ENCODE measurements at places on chromosomes 1 and 21.

DNA sequence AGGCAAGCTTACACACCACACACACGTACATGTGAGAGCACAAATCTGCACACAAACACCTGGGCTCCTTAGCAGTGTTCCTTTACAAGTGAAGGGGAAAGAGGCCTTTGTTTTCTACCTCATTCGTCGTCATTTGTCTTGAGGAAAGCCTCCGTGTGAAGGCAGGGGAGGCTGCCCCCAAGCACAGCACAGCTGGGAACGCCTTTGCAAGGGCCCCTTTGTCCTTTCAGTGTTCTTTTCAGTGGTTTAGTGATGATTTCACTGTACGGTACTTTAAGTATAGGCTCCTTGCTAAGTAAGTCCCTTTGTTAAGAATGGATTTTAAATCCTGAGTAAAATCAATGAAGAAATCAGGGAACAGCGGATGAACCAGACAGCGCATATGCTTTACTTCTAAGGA is 94.1 kb downstream of the PGBD5 start:
- no peak for DNase-seq

- DNase-seq = no peak
These were observed 173.6 kb downstream of the COP1 start for GRCh38 chr1:176033474-176033873.

DNA sequence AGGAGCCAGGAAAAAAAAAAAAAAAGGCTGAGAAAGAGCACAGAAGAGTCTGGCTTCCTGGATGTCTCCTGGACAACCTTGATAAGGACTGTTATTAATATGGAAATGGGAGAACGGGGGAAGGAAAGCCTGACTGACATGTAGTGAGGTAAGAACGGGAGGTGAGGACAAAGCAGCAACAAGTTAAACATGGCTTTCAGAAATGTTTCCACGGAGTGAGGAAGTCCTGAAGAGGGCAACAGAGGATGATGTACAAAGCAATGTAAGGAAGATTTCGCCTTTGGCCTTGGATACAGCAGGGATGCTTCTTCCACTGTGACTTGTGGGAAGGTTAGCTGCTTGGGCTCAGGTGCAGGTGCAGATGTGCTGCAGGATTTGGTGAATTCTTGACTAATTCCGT is 11.9 kb upstream of the NIBAN1 start:
- no peak for DNase-seq

DNA sequence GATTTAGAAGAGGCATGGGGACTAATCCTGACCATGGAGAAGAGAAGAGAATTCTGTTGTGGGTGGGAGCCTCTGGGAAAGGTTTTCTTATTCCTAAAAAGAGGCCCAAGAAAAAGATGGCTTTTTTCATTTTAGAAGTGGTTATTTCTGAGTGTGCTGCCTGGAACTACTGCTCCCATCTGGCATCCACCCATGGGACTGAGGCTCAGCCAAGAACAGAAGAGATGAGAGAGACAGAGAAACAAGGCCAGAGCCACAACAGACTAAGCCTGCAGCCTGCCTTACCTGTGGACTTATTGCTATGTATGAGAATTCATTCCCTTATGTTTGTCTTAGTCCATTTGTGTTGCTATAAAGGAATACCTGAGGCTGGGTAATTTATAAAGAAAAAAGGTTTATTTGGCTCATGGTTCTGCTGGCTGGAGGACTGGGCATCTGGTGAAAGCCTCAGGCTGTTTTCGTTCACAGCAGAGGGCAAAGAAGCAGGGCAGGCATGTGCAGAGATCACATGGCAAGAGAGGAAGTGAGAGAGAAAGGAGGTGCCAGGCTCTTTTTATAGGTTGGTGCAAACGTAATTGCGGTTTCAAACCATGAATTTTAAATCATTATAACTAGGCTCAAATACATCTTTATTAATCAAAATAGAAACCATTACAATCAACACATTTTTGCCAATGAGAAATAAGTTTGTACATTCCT is 57.5 kb upstream of the PRDM2 start:
- DNase-seq = peak; percentile 27

- peak; percentile 48 for DNase-seq
These were observed 16.9 kb upstream of the MTF2 start for GRCh38 chr1:93061895-93062792.

DNA sequence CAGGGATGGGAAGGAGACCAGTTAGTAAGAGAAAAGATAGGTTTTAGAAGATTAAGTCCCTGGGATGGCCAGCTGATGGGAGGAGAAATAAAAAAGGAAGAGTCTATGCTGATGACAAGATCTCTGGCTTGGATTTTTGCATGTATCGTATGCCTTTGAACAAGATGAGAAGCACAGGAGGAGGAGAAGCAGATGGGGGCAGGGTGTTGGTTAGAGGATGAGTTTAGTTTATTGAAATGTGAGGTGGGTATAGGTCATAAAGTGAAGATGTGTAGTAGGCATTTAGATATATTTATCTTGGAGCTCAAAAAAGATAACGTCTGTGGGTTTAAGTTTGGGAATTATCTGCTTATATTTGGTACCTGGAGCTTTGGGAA is 1.4 kb downstream of the TIPRL start:
- no peak for DNase-seq

DNA sequence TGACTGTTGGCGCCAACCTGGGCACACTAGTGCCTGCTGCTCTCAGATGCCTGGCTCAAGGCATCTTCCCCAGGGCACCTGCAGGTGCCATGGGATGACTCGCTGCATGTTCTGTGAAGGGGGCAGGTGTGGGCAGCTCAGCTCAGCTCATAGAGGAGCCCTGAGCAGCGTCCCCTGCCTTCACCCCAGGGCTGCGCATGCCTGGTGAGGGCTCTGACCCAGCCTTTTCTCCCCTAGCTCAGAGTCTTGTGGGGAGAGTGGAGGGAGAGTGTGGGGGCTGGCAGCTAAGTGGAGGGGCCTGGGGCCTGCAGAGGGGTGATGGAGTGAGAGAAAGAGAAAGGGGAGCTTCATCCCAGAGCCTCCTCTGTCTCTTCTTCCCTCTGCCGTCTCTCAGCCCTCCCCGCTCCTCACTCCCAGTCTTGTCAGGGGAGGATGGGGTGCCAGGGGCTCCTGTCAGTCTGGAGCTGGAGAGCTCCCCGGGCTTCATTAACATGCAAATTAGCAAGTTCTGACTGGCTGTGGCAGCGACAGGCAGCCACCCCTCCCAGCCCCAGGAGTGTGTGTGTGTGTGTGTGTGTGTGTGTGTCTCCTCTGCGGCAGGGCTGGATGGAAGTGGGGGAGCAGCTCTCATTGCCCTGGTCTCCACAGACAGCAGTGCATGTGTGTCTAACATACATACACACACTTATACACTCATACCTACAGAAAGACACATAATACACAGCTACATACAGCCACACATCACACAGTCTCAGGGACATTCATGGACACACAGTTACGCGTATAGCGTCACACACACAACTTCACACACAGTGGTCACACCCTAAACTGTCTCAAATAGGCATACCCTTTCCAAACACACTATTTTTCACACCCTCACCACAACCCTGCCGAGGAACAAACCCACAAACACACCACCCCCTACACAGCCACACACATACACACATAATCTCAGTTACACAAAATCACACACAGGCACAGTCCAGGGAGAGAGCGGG is 34.0 kb downstream of the FOXO6 start:
- no peak for DNase-seq

DNA sequence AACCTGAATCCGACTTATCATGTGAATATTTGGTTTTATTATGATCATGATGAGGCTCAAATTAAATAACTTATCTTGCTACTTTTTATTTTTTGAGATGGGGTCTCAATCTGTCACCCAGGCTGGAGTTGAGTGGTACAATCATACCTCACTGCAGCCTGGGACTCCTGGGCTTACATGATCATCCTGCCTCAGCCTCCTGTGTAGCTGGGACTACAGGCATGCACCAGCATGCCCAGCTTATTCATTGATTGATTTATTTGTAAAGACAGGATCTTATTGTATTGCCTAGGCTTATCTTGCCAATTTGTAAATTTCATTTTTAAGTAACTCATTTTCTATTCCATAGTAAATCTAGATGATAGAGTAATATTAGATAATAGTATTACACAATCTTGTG is 84.3 kb downstream of the COL11A1 start:
- no peak for DNase-seq

- no peak for DNase-seq
These were observed 67.6 kb downstream of the PKN2 start for GRCh38 chr1:88751714-88752113.

DNA sequence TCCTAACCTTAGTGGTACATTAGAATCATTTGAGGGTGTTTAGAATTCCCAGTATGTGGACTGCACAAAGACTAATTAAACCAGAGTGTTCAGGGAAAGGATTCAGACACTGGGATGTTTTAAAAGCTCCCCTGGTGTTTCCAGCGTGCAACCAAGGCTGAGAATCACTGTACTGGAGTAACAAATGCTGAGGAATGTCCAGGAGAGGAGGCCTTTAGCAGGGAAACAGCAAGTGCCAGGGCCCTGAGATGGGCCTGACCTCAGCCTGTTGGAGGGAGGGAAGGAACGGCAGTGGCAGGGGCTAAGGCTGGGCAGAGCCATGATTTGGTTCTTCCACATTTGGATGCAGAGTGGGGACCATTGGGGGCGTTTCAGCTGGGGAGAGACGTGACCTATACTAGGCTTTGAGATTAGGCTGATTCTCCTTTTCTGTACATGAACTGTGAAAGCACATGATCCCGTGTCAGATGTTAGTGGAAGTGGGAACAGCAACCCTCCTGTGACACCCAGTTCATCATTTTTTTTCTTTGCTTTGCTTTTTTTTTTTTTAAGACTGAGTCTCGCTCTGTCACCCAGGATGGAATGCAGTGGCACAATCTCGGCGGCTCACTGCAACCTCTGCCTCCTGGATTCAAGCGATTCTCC is 49.3 kb downstream of the KANK4 start:
- no peak for DNase-seq

DNA sequence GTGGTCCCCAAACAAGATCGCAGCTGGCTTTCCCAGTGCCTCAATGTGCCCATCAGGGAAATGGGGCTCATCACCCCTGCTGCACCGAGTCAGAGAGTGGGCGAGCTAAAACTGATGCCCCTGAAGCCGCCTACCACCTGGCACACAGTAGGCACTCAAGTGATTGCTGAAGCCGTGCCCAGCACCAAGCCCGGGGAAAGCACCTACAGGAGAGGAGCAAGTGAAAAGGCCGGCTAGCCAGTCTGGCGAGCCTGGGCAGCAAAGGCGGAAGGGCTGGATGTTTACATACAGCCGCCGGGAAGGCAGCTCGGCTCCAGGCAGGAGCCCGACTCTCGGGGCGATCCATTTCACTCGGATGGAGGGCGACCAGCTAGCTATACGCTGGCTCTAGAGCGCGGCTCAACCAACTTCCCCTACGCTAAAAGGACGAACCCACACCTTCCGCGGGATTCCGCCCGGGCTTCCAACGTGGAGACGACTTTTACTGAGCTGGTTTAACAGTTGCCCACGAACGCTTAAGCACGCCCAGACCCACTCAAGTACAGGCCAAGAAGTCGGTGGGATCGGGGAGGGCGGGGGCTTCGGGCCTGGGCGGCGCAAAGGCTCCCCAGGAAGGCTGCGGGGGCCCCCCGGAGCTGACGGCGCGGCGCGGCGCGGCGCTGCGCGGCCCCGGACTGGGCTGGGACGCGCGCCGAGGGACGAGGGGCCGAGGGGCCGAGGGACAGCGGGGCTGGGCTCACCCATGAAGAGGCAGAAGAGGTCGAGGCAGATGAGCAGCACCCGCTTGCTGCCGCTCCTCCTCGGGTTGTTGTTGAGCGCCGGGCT is 1.0 kb downstream of the PLPP3 start:
- DNase-seq = peak; percentile 3

DNA sequence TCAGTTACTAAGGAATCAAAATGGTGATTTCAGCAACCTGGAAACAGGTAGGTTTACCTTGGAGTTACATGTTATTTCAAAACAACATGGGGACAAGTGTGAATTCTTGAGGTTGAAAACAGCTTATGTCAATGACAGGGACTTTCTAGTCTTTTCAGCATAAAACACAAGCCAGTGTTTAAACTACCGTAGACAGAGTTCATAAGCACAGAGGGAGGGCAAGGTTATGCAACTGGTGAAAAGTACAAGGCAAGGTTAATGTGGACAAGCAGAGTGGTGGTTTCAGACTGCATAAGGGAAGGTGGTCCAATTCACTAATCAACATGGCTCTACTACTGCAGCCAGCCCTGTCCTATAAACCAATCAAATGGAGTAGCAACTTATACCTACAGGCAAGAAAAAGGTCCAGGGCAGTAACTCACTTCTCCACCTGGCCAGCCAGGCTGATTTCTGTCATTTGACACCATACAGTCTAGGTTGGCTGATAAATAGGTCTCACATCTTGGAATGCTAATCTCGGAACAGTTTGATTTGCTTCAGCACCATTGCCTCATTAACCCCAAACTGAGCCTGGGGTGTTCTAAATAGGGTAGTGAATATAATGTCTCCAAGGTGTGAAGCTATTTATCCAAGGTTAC is 250.3 kb upstream of the PROX1 start:
- DNase-seq = no peak

DNA sequence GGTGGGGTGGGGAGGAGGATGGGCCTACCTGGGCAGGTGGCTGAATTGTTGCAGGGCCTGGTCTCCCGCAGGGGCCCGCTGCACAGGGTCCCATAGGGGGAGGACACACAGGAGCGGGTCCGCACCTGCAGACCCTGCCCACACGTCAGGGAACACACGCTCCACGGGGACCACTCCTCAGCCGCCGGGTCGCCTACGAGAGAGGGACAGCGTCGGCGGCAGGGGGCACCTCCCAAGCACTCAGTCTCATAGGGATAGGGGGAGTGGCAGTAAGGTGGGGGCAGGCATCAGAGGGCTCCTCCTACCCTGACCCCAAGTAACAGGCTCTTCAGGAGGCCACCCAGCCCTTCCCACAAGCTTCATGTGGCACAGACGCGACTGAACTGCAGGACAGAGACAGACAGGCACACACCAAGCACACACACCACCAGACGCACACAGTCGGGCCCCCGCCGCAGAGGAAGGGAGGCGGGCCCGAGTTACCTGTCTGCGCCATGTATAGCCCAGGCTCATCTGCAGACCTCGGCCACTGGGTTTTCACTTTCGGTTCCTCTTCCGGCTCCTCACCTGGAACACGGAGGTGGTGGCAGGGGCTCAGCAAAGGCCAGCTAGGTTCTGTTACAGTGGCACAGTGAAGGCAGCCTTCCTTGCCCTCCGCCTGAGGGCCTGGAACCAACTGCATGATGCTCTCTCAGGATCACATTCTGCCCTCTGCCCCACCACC is 19.8 kb downstream of the ADGRB2 start:
- DNase-seq = peak; percentile 40

GRCh38 chr1:63611231-63611630 is 18.0 kb downstream of the PGM1 start:
- DNase-seq = no peak

DNA sequence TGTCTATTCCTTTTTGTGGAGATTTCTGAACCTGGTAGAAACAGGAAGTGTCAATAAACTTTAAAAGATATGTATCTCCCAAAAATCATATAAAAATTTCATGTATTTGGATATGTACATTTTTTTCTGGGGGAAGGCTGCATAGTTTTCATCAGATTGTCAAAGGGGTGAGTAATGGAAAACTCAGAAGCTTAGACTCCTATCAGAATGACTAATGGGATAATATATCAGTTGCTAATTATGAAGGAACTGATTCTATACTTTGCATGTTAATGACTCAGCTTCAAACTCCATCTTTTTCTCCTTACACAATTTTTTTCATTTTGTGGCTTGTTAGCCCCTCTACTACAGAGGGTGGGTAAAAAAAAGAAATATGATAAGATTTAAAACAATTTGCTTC is 55.9 kb downstream of the GON4L start:
- no peak for DNase-seq

Data from CD4-positive, alpha-beta T cell treated with Interferon gamma for 1 hour (primary cell).